ENCODE measurements at places on chromosomes 3 and 15.

DNA sequence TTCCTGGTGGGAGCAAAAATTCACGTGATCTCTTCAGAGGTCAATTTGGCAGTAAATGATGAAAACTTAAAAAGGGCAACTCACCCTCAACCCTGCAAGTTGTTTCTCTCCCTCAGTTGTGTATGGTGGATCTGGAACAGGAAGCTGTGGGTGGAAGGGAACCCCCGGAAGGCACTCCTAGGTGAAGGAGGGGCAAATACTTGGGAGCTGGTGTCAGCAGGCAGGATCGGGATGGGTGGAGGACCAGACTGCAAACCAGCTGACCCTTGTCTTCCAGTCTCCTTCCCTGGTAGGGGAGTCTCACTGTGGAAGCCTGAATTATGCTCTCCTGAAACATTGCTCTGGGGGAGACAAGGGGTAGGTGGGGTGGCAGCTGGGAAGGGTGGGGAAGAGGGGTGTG lies 33.5 kb downstream of the PRR23E start:
- no peaks in the 10 kb centered on the region for H3K36me3 ChIP-seq
- H3K27ac ChIP-seq: no peak overlapping the region
- H3K4me3 ChIP-seq: no peak overlapping the region
- H3K4me1 ChIP-seq: no peaks in the 10 kb centered on the region
- DNase-seq: no peak

DNA sequence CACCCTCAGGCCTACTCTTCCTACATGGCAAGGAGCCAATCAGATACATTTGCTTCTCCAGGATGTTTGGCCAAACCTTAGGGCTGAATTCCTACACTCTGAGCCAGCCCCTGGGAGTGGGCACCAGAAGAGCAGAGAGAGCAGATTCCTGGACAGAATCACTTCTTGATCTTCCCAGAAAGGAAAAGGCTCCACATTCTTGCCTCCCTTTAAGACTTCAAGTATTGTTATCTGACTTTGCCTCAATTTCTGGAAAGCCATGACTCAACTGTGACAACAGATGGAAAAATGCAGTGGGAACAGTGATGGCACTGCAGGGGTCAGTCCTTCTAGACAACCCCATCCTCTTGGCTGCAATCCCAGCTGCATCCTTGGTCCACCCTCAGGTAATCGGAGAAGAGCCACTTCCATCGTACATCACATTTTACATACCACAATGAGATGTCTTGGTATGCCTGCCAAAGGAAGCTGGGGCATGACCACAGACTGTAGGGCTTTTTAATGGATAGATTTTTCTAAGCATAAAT lies 21.0 kb downstream of the SLCO2A1 start:
- no peaks in the 10 kb centered on the region for H3K36me3 ChIP-seq
- H3K4me3 ChIP-seq: no peak overlapping the region
- no peaks in the 10 kb centered on the region for H3K4me1 ChIP-seq
- DNase-seq: no peak
- H3K27ac ChIP-seq: no peak overlapping the region

GRCh38 chr3:144660186-144660585 lies 688.6 kb downstream of the DIPK2A start:
- no peaks in the 10 kb centered on the region for H3K27me3 ChIP-seq
- no peaks in the 10 kb centered on the region for H3K4me1 ChIP-seq
- no peak overlapping the region for H3K27ac ChIP-seq
- no peak for DNase-seq

DNA sequence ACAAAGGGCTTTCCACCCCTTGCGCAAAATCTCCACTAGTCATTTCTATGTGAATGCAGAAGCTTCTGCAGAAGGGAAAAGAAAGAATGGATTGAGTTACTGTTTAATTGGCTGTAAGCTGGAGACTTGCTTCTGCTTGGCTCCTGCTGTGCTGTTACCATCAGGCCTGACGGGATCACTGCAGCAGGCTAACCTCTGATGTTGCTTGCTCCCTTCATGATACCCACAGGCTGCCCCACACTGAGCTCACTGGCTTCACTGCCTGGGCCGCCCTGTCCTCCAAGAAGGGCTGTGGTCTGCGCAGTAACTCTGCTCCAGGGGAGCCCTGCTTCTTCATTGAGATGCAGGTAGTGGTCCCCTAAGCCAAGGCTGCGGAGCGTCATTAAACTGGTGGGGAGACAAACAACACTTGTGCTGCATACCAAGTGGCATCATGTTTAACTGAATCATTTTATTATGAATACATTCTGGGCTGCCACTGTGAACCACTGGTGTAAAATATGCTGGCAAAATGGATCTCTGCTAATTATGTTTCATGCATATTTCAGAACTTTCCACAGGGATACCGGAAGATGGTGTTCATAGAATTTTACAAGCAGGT lies 78.6 kb downstream of the WDR49 start:
- no peak overlapping the region for H3K27ac ChIP-seq
- H3K36me3 ChIP-seq: no peaks in the 10 kb centered on the region
- no peaks in the 10 kb centered on the region for H3K27me3 ChIP-seq
- H3K4me3 ChIP-seq: no peak overlapping the region
- no peak for DNase-seq

GRCh38 chr3:137097386-137097785 lies 139.6 kb downstream of the IL20RB start:
- no peak overlapping the region for H3K27ac ChIP-seq
- DNase-seq: no peak
- no peak overlapping the region for H3K4me3 ChIP-seq
- no peaks in the 10 kb centered on the region for H3K27me3 ChIP-seq
- H3K4me1 ChIP-seq: no peaks in the 10 kb centered on the region

DNA sequence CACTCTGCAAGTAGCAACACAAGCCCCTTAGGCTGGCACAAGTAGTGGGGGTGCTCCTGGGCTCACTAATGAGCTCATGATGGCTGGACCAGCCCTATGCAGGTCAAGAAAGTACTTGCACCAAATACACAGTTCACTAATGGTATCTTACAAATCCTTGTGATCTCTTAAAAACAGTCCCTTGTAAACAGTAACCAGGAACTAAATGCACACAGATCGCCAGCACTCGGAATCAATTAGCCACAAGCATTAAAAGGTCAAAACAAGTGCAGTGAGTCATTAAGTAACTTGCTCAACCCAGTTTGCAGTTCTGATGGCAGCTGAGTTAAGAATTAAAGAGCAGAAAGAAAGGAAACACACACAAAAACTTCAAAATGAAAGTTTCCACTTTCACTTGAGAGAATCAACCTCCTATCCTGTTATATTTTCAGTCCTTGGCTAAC lies 43.2 kb downstream of the ARHGEF3 start:
- no peak for DNase-seq
- peaks cover 3% of the 10 kb centered on the region for H3K36me3 ChIP-seq
- H3K4me1 ChIP-seq: peaks cover 44% of the 10 kb centered on the region
- peak overlapping the region; percentile 51 for H3K27ac ChIP-seq
- no peaks in the 10 kb centered on the region for H3K27me3 ChIP-seq
- no peak overlapping the region for H3K4me3 ChIP-seq

DNA sequence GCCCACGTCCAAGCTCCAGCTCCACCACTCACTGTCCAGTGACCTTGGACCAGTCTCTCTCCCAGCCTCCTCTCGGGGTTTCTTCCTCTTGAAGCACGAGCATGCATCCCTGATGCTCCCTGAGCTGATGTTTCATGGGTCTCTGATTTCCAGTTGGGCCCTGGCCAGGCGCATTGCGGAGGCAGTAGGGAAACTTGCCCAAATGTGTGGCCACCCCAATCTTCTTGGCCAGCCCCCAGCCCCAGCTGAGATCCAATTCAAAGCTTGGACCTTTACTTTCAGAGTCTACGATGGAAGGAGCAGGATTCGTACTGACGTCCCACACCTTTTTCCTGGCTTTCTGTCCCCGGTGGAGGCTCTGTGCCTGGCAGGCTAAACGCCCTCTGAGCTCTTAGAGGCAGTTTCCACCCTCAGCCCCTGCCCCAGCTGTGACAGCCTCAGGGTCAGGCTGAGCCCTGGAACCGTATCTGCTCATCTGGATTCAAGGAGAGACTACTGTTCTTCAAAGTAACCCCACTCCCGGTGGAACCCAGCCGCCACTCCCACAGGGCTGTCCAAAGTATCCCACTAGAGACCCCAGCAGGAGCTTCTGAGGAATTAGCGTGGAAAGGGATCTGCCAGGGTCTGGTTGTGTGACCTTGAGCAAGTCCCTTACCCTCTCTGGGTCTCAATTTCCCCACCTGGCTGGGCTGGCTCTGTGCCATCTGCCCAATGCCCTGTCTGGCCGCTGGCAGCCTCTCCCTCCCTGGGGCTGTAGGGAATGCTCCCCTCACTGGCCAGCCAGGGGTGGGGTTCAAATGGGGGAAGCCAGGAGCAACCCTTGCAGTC lies 37.4 kb downstream of the CPN2 start:
- H3K27ac ChIP-seq: no peak overlapping the region
- no peak overlapping the region for H3K4me3 ChIP-seq
- no peaks in the 10 kb centered on the region for H3K36me3 ChIP-seq
- peaks cover 14% of the 10 kb centered on the region for H3K4me1 ChIP-seq

DNA sequence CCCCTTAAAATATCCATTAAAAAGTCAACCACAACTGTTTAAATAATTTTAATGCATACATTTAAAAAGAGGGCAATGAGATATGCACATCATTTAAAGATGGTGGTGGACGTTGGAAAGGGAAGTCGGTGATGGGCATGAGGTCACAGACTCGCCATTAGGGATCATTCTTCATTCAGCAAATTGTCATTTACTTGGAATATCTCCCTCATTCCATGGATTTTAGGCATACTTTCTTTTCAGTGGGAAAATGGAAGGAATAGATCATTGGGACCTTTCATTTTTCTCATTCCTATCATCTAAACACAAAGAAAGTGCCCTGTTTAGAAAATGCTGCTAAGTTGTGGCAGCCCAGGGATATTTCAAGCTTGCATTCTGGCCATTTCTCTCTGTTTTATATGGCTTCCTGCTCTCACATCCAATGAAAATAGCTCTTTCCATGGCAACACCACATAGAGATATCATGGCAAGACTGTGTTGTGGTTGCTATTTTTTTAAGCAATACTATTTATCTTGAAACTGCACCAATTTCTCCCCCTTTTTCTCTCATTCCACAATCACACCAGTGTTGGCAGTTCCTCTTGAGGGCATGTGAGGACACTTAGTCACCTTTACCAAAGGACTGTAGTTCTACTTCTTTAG lies 40.7 kb upstream of the LMCD1 start:
- no peaks in the 10 kb centered on the region for H3K36me3 ChIP-seq
- DNase-seq: no peak
- no peak overlapping the region for H3K4me3 ChIP-seq
- no peaks in the 10 kb centered on the region for H3K4me1 ChIP-seq
- H3K27me3 ChIP-seq: no peaks in the 10 kb centered on the region
- no peak overlapping the region for H3K27ac ChIP-seq

DNA sequence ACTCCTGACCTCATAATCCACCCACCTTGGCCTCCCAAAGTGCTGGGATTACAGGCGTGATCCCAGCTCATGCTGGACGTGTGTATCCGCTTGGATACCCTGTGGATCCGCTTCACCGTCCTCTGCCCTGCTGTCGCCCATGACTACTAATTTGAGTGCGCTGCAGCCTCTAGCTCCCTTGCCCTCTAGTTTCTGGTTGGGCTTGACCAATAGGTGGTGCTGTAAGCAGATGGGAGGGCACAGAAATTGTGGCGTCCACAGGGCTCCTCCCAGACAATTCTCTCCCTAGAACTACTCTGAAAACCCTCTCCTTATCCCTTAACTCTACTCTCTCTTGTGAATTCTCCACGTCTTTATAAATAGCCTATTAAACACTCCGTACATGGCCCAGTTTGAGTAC lies 36.2 kb downstream of the ZPLD1 start:
- H3K27ac ChIP-seq: no peak overlapping the region
- no peaks in the 10 kb centered on the region for H3K4me1 ChIP-seq
- H3K36me3 ChIP-seq: no peaks in the 10 kb centered on the region
- H3K4me3 ChIP-seq: no peak overlapping the region

GRCh38 chr3:182568876-182569275 lies 224.4 kb upstream of the ATP11B start:
- no peaks in the 10 kb centered on the region for H3K27me3 ChIP-seq
- H3K4me3 ChIP-seq: no peak overlapping the region

DNA sequence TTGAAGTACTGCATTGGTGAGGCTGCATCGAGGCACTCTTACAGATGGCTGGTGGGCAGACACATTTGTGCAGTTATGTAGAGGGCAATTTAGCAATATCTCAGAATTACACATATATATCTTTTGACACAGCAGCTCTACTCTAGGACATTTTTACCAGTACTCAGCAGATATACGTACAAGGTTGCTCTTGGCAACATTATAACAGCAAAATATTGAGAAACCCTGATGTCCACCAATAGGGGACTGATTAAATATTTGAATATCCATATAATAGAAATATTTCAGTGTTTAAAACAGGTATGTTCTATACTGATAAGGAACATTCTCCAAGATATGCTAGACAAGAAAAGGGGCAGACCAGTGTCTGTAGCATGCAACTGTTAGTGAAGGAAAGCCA lies 7.9 kb upstream of the FBXO22 start:
- DNase-seq: no peak
- no peak overlapping the region for H3K4me3 ChIP-seq
- no peaks in the 10 kb centered on the region for H3K4me1 ChIP-seq
- H3K36me3 ChIP-seq: no peaks in the 10 kb centered on the region
- H3K27ac ChIP-seq: no peak overlapping the region

DNA sequence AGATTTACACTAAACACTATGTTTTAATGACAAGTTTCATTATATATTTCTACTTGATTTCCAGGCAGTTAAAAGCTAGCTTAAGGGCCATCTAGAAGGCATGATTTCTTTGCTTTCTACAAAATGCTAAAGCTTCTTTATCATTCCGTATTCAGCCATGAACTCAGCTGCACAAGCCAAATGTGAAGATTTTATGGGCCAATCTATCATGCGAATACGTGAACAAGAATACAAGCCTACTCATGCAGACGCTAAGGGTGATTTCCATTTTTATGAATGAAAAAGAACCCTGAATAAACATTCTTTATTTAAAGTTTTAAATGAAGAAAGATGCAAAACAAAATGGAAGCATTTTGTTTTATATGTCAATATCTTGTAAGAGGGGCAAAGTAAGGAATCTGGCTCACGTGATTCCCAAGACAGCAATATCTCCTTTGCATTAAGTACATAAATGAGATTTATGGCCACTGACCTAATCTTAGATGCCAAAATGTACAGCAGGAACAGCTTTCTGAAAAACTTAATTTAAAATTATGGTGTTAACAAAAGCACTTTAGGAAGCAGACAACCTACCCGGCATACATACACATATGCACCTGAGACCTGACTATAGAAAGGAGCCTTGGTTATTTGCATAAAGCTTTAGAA lies 215.8 kb downstream of the DPH6 start:
- H3K4me1 ChIP-seq: no peaks in the 10 kb centered on the region
- H3K4me3 ChIP-seq: no peak overlapping the region
- DNase-seq: no peak
- H3K27ac ChIP-seq: no peak overlapping the region

- DNase-seq: no peak
- H3K27me3 ChIP-seq: peaks cover 3% of the 10 kb centered on the region
- no peaks in the 10 kb centered on the region for H3K36me3 ChIP-seq
- no peak overlapping the region for H3K4me3 ChIP-seq
- H3K4me1 ChIP-seq: no peaks in the 10 kb centered on the region
Observed at GRCh38 chr15:51093839-51094605, 684 bp downstream of the TNFAIP8L3 start.

DNA sequence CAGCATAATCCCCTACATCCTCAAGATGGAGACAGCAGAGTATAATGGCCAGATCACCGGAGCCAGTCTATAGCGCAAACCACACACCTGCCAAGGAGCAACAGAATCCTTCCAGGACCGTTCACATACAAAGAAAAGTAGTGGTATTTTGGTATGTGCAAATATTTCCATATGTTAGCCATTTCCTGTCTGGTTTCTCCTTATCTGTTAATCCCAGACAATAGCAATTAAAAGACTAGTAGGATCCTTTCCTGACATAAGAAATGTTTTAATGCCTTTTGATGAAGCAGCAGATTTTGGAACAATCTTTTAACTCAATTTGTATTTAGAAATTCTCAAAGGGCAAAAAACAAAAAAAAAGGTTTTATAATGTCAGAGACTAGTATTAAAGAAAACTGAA lies 22.2 kb downstream of the MRPS25 start:
- DNase-seq: no peak
- peaks cover 87% of the 10 kb centered on the region for H3K36me3 ChIP-seq
- no peaks in the 10 kb centered on the region for H3K4me1 ChIP-seq

Data from naive thymus-derived CD4-positive, alpha-beta T cell (primary cell).